NCI-H1417 treated with DMSO at 0.1 percent for 48 hours (cell line): ENCODE measurements at places on chromosomes 5 and 9.

DNA sequence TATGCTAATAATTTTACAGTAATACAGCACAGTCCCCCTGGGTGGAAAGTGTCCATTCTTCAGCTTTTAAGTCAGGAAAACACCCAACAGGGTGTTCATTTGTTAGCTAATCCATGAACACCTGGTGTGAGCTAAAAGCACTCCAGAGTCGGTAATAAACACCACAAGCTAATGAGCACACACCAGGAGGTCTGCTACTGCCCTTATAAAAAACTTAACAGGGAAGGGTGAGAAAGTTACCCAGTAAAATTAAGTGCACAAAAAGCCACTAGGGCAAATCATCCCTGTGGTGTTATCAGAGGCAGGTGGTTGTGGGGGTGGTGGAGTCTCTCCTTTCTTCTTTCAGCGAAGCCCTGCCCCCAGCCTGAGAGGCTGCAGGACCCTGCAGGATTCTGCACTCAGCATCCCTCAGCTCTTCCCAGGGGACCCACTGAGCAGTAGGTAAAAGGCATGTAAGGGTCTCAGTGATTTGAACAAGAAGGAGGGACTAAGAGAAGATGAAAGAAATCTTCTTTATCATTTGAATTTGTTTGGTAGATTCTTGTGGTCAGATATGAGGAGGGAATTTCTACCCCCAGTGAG, 14.4 kb downstream of the GDNF start:
- DNase-seq = peak; percentile 96

GRCh38 chr9:136175616-136176197, 29.2 kb downstream of the LHX3 start:
- DNase-seq = no peak

GRCh38 chr5:158560170-158560569, 539.5 kb downstream of the EBF1 start:
- no peak for DNase-seq

GRCh38 chr5:108579236-108579635, 168.5 kb upstream of the FER start:
- DNase-seq = no peak

DNA sequence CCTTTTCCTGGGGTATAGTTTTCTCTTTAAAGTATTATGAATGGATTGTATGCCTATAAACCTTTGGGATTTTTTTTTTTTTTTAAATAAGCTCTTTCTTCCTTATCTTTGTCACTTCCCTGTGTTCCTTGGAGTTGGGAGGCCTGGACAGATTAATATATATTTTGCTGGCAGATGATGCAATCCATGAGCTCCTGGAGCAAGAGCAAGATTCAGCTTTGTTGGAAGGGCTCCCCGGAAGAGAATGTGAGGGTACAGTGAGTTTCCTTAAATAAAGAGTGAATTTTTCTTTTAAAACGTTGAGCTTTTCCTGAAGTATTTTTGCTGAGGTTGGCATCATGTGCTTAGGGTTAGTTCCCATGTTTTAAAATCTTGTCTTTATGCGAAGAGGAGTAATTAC, 98.7 kb upstream of the SLC28A3 start:
- DNase-seq = no peak

DNA sequence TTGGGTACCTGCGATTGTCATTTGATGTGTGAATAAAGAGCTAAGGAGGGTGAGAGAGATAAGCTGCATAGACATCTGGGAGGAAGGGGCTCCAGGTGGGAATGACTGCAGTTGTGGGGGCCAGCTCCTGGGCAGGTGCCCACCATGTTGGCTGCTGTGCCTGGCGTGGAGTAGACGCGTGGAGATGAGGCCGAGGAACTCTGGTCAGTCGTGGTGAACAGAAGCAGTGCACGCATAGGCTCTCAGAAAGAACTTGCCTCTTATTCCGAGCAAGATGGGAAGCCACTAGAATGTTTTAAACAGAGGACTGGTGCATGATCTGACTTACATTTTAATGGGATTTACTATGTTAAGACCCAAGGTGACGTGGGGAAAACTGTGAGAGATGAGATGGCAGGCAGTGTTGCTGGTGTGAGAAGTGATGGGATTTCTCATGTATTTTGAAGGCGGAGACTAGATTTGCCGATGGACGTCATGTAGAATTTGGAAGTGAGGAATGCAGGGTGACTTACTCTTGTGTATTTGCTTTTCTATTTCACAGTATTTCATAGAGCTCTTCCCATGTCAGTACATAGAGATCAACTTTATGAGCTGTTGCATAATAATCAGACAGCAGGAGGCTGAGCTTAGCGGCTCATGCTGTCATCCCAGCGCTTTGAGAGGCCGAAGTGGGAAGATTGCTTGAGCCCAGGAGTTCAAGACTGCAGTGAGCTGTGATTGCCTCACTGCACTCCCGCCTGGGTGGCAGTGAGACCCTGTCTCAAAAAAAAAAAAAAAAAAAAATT, 71.1 kb downstream of the EHMT1 start:
- no peak for DNase-seq

GRCh38 chr5:125232779-125233230, 486.4 kb upstream of the ZNF608 start:
- no peak for DNase-seq

DNA sequence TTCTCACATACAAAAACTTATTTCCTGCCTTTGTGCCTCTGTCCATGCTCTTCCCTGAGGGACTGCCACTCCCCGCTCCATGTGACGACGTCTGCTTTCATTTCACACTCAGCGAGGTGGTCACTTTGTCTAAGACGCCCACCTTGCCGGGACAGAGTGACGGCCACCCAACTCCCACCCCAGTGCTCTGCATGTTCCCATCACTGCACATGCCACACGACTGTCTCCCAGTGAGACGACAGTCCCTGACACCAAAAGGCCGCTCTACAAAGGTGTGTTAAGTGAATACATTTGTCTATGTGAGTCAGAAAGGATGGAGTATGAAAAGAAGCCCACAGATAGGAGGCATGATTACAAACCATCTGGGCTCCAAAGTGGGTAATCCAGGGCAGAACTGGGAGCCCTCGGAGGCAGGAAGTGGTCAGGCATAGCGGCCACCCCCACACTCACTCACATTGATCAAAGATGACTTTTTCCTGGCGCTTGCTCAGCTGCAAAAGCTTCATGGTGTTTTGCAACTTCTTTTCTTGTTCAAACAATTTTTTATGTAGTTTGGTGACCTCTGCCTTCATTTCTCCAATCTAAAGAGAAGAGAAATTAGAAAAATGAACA, 185.8 kb downstream of the CDK5RAP2 start:
- no peak for DNase-seq

- no peak for DNase-seq
Observed at GRCh38 chr5:168299372-168299771, 7.9 kb downstream of the WWC1 start.

- DNase-seq = no peak
Observed at GRCh38 chr5:58457050-58457449, 2.8 kb downstream of the PLK2 start.

- no peak for DNase-seq
Observed at GRCh38 chr9:116124472-116125040, 29.0 kb upstream of the PAPPA start.

DNA sequence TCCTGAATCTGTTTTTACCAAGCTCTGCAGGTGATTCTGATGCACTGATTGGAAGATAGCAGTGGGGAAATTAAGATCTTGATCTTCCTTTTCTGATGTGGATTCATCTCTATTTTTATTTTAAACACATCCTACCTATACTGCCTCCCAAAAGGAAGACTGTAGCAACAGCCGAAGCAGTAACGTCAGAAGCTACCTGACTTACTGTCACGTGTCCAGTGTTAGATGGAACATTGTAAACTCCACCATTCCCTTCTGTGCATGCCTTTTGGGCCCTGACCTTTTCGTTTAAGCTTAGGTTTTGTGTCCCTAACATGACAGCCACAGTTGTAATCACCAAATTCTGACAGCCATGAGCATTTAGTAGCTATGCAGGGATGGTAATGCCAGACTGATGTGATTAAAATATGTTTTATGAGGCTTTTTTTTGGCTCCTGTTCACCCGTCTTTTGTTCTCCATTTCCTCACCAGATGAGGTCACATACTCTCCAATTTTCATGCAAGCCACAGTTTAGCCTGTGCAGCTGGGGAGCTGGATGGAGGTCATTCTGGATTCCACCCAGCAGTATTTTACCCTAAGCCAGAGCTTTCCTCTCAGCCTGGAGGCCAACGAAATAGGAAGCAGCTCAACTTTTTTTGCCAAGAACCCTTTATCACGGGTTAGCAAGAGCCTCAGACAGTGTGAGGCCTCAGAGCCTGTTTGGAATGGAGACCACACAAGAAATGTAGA, 15.6 kb upstream of the FOXD1 start:
- no peak for DNase-seq
